ENCODE measurements at places on chromosomes 5 and 9. TPM values are rescaled to one million over a fixed set of nuclear protein-coding genes. Genes with fewer than 3 reads are reported as not detected.

GABRA1 gene
- total RNA-seq = not detected

LPAR1 gene
- total RNA-seq = not detected

DNA sequence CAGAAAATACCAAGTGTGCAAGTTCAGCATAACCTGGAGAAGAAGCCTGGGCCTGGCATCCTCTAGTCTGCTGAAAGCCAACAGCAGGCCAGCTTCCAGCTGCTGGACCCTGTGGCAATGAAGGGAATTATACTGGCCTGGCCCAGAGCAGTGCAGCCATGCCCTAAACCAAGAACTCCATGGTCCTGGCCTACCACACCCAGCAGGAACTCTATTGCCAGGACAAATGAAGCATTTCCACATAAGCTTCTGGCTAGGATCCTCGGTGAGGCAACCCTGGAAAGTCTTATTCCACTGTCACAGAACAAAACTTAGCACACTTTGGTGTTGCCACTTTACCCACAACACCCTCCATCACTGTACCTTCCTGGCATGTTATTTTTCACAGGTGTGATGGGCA is 35.5 kb downstream of the CDK5RAP2 start:
- peaks cover 55% of the 10 kb centered on the region for H3K36me3 ChIP-seq
- no peak overlapping the region for H3K4me3 ChIP-seq
- no peaks in the 10 kb centered on the region for H3K27me3 ChIP-seq
- no peak overlapping the region for H3K27ac ChIP-seq

DNA sequence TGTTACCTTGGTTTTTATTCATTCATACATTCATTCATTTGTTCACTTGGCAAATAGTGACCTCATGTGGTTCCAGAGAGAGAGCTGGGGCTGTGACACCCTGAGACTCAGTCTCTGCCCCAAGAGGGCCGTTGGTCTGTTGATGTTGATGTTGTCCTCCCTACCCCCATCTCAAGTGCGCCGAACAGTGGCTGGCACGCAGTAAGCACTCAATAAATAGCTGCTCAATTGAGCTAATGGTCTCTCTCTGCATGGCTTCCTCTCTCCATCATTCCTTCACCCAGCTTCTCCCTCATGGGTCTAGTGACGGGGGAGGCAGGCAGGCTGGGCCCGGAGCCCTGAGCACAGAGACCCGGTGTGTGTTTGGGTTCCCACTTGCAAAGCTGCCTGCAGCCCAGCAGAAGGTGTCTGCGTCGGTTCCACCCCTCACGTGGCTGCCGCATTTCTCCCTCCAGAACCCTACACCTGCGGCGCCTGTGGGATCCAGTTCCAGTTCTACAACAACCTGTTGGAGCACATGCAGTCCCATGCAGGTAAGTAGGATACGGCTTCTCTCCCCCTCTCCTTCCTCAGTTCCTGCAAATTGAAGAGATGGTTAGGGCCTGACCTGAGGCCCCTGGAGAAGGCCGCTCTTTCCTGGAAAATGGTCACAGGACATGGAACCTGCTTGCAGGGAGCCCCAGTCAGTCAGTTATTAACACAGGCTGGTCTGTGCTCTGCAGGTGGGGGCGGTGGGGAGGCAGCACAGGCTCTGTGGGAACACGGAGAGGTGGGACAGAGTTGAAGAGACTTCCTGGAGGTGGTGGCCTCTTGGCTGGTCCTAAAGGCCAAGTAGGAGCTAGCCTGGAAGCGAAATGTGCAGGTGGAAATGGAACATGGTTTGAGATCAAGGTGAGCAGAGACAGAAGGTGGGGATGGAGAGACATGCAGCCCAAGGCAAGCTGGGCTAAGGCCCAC is 42.0 kb downstream of the AMBP start:
- no peak overlapping the region for H3K4me3 ChIP-seq
- DNase-seq = peak; percentile 9
- H3K36me3 ChIP-seq = no peaks in the 10 kb centered on the region
- H3K4me1 ChIP-seq = no peaks in the 10 kb centered on the region

ZNF300 gene
- 0.33 TPM for total RNA-seq

DNA sequence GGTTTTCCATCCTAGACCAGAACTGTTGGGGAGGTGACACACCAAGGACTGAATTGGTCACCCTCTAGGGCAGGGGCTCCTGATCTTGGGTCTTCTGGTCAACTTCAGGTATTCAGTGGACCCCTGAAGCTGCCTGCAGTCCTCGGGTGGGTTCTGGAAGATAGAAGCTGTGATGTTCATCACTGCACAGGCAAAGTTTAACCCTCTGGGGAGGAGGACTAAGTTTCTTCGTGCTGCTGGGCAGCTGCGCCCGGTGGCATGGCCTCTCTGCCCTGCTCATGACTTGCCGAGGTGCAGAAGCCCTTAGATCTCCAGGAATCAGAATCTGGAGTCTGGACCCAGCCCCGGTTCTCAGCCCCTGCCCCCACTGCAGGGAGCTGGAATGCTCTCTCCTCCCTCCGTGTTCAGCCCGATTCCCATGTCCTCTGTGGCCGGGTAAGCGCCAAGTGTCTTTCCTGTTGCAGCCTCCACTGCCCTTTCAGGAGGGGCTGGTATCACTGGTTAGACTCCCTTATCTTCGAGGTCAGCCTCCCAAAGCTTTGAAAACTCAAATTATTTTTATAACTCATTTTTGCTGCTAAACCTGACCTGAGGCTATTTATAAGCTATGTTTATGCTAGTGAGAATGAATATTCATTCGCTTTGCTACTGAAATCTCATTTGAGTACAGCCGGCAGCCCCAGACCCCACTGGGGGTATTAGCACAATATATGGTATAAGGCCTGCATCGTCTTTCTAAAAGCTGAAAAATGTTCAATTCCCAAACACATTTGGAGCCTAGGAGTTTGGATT is 1.7 kb downstream of the LAMC3 start:
- DNase-seq = no peak
- no peaks in the 10 kb centered on the region for H3K4me1 ChIP-seq
- H3K27ac ChIP-seq = no peak overlapping the region
- peaks cover 28% of the 10 kb centered on the region for H3K27me3 ChIP-seq
- H3K36me3 ChIP-seq = no peaks in the 10 kb centered on the region

DNA sequence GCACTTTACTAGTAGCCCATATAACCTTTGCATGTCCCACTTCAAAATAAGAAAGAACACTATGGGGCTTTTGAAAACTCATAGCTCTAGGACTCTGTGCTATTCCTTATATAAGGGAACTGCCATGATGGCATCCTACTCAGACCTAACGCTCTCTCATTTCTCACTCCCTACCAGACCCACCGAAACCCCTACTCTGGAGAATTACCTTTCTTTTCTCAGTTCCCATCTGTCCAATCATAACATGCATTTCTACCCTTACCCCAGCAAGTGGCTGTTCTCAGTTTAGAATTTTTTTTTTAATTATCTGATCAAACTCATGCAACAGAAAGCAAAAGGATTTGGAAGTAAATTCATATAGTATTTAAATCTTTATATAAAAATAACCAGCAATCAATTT is 27.3 kb downstream of the CARNMT1 start:
- H3K27ac ChIP-seq = no peak overlapping the region
- peaks cover 15% of the 10 kb centered on the region for H3K36me3 ChIP-seq
- H3K4me1 ChIP-seq = peaks cover 1% of the 10 kb centered on the region
- H3K27me3 ChIP-seq = no peaks in the 10 kb centered on the region

- no peaks in the 10 kb centered on the region for H3K27me3 ChIP-seq
- H3K4me3 ChIP-seq = no peak overlapping the region
- no peak overlapping the region for H3K27ac ChIP-seq
- peaks cover 28% of the 10 kb centered on the region for H3K36me3 ChIP-seq
These were observed 31.7 kb downstream of the ZDHHC21 start for GRCh38 chr9:14661421-14662059.

DNA sequence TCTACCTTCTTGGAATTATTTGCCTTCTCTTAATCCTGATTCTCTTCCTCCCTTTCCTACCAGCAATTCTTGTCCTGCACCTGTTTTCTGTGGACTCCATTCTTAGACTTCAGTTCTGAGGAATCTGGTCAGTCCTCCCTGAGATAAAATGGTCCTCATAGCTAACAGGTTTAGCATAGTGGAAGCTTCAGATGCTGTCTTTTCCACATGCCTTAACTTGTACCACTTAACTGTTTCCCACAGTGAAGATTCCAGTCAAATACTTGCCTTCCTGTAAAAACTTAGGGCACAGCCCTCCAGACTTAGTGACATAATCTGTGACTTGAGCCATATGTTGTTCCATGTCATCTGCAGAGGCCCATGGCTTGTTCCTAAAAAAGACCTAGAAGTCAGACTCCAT is 261.3 kb downstream of the CWC27 start:
- no peak for DNase-seq
- no peak overlapping the region for H3K27ac ChIP-seq
- H3K36me3 ChIP-seq = no peaks in the 10 kb centered on the region
- H3K4me3 ChIP-seq = no peak overlapping the region
- peaks cover 2% of the 10 kb centered on the region for H3K27me3 ChIP-seq

- no peaks in the 10 kb centered on the region for H3K27me3 ChIP-seq
- no peaks in the 10 kb centered on the region for H3K36me3 ChIP-seq
- H3K27ac ChIP-seq = no peak overlapping the region
- no peaks in the 10 kb centered on the region for H3K4me1 ChIP-seq
- no peak for DNase-seq
These were observed 162.5 kb downstream of the HCN1 start for GRCh38 chr5:45533663-45534062.

IL13 gene
- total RNA-seq = 32.9 TPM

DNA sequence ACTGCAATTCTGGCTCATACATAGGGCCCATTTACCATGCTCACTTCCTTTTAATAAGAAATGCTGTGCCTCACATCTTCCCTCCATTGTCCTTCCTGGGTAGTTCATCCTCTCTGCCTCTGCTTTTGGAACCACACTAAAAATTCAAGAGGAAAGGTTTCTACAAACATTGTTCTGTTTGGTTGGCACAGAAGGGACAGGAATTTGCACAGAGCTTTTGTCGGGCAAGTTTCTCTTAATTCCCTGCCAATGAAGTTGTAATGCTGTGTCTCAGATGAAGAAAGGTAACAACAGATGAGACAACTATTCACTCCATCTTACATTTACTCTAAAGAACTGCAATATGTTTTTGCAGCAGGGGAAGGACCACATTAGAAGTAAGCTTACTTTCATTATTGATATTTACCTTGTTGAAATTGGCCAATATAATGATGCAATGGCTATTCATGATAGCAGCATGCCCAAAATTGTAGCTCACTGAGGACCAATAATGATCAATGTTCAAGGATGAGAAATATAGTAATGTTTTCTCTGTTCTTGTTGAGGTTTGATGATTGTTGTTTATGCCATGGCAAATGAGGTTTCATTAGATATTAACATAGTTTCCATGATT is 82.5 kb upstream of the HMHB1 start:
- peaks cover 9% of the 10 kb centered on the region for H3K36me3 ChIP-seq
- H3K27me3 ChIP-seq = no peaks in the 10 kb centered on the region
- no peak overlapping the region for H3K27ac ChIP-seq
- no peak overlapping the region for H3K4me3 ChIP-seq

PROB1 gene
- 5.5 TPM for total RNA-seq

MXD3 gene
- 75.0 TPM for total RNA-seq

IPPK gene
- total RNA-seq = 11.5 TPM

- no peak overlapping the region for H3K27ac ChIP-seq
- no peaks in the 10 kb centered on the region for H3K36me3 ChIP-seq
- H3K4me1 ChIP-seq = peaks cover 4% of the 10 kb centered on the region
- DNase-seq = no peak
- H3K27me3 ChIP-seq = peaks cover 34% of the 10 kb centered on the region
These were observed 267.0 kb downstream of the SEC61B start for GRCh38 chr9:99489060-99489413.

TMC1 gene
- not detected for total RNA-seq

DNA sequence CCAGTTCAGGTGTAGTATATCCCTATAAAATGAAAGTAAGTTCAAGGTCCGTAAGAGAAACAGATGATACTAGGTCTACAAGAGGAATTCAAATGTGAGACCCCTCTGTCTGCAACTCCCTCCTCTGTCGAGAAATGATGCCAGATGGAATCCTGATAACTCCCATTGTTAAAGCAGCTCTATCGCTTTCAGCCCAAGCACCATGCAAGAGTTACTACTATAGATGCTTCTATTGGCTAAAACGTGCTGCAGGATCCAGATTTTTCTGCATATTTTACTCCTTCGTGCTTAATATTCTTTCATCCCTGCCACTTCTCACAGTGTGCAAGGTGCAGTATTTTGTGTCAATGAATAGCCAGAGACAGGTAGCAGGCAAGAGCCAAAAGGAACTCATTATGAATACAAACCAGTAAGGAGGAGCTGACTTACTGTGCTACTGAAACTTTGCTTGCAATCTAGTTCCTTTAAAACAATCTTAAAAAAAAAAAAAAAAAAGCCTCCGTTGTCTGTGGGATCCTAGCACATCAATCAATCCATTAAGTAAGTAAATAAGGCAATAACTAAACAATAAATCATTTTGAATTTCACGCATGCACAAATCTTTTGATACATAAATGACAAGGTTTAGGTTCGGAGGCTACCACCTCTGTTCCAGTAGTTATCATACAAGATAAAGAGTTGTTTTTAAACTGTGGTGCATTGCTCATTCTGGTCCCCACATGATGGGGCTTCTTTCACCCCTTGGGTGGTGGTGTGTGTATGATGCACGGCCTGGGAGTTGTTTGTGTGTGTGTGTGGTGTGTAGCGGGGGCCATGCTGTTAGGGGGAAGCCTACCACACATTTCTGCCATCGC is 151.1 kb upstream of the MPDZ start:
- DNase-seq = no peak
- no peaks in the 10 kb centered on the region for H3K36me3 ChIP-seq
- H3K4me1 ChIP-seq = no peaks in the 10 kb centered on the region
- H3K4me3 ChIP-seq = no peak overlapping the region

WDR36 gene
- 23.2 TPM for total RNA-seq

RUFY1 gene
- total RNA-seq = 36.1 TPM

DNA sequence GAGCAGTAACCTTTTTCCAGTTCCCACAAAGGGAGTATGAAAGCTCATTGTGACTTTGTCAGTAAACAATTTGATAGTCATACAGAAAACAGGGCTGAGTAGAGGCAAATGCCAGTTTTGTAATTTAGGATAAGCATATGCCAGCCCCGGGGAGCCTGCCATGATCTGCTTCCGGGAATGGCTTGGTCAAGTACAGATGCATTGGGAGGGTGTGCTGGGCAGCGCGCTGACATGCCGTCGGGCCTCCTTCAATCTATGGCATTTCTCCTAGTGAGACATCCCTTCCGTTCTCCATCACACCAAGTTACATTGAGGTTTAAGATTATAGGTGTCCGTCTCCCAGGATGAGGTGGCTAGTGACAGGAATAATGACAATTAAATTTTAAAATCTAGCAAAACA is 48.6 kb downstream of the GNA14 start:
- H3K36me3 ChIP-seq = no peaks in the 10 kb centered on the region
- no peak overlapping the region for H3K4me3 ChIP-seq
- peaks cover 5% of the 10 kb centered on the region for H3K4me1 ChIP-seq
- no peak overlapping the region for H3K27ac ChIP-seq

GRCh38 chr9:136338511-136338910 is 11.2 kb downstream of the GPSM1 start:
- no peaks in the 10 kb centered on the region for H3K36me3 ChIP-seq
- H3K27ac ChIP-seq = no peak overlapping the region
- H3K4me3 ChIP-seq = no peak overlapping the region
- no peaks in the 10 kb centered on the region for H3K4me1 ChIP-seq
- no peak for DNase-seq

GRCh38 chr9:136567651-136568287 is 21.9 kb upstream of the NOTCH1 start:
- H3K4me1 ChIP-seq = no peaks in the 10 kb centered on the region
- H3K27me3 ChIP-seq = no peaks in the 10 kb centered on the region

GRCh38 chr9:105658351-105658750 is 3.9 kb upstream of the TAL2 start:
- peaks cover 10% of the 10 kb centered on the region for H3K4me1 ChIP-seq
- no peak overlapping the region for H3K27ac ChIP-seq
- no peaks in the 10 kb centered on the region for H3K36me3 ChIP-seq
- H3K27me3 ChIP-seq = peaks cover 34% of the 10 kb centered on the region

TNFSF15 gene
- total RNA-seq = 0.03 TPM

Measured in activated CD4-positive, alpha-beta memory T cell treated with anti-CD3 and anti-CD28 coated beads, Interleukin-2, amount 10 ng/mL, durations not matched to agents 7 days and 5 days (primary cell).